COR-L47 (cell line): ENCODE measurements at places on chromosomes 7 and 10.

DNA sequence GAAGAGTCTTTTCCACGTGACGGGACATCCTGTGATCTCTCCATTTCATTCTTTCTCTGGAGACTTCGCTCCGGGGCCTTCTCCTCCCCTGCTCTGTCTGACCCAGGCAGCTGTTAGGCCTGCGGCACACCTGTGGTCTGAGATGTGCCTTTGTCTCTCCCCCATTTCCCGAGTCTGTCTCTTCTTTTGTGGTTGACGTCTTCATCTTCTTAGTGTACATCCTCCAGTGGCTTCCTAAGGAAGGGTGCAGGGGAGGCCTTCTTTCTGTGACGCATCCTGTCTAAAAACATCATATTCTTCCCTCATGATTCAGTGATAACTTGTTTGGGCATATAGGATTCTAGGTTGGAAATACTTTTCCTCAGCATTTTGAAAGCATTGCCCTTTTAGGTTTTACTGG lies 17.2 kb upstream of the ATP6V0E2 start:
- DNase-seq: no peak

DNA sequence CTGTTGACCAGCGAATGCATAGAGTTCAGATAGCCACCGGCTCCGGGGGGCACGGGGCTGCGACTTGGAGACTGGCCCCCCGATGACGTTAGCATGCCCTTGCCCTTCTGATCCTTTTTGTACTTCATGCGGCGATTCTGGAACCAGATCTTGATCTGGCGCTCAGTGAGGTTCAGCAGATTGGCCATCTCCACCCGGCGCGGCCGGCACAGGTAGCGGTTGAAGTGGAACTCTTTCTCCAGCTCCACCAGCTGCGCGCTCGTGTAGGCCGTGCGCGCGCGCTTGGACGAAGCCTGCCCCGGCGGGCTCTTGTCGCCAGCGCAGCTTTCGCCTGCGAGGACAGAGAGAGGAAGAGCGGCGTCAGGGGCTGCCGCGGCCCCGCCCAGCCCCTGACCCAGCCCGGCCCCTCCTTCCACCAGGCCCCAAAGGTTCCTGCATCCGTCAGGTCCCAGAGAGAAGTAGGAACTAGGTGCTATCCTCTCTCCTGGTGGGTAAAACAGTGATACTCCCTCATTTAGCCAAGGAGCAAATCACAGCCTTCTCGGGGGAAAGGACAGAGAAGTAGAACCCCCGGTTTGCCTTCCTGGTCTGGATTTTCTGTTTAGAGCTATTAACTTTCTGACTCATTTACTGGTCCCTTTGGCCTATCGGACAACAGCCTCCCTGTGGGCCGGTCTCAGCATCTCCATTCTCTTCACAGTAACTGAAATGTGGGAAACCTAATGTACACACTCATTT lies 6.1 kb upstream of the HOXA2 start:
- DNase-seq: no peak

DNA sequence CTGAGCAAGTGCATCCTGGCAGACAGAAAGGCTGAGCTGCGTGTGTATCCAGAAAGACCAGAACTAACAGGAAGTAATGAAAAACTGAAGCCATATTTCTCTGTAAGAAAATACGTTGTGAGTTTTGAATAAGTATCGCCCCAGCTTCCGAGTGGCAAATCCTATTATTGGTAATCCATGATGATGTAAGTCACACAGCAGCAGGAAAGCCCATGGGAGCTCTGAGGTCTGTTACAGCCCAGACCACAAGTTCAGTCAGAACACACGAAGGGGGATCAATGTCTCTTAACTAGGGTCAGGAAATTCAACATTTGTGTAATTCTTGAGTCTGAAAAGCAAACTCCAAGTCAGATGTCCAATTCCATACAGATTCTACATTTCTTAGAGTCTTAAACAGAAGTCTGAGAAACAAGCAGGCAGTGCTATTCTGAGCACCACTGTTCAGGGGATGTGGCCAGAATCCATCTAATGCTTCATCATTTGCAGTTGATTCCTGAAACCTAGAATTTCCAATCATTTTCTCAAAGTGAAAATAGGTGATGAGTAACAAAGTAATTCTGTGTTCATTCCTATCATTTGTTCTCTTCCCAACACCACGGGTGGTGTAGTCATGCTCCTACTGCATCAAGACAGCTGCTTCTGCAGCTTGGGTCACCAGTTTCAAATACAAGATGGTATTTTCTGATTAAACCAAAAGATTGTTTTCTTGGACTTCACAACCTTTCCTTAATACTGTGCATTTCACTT lies at the start of gene LRIT2:
Gene LRIT2 (minus strand): TSS at position 118 of the 747 bp plus-strand sequence. CDS start 24 bp downstream, at position 94.
- DNase-seq: no peak

DNA sequence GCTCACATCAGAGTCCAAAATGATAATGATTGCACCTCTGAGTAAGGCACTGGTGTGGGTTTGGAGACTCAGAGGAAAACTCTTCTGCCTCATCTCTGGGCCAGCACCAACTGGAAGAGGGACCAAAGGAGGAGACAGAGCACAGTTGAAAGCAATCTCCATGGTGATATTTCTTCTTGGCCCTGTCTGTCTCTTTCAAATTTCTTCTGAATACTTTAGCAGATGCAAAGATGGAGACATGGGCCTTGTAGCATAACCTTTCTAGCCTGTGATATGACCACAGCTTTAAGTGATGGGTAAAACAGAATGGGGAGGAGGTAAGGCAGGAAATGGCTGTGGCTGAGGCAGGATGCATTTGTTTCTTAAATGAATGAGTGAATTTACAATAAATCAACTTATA lies 12.2 kb upstream of the GIMAP7 start:
- DNase-seq: no peak

GRCh38 chr7:26397796-26398426 lies 106.2 kb downstream of the SNX10 start:
- no peak for DNase-seq

GRCh38 chr7:109284943-109285342 lies 715.3 kb downstream of the DNAJB9 start:
- no peak for DNase-seq

DNA sequence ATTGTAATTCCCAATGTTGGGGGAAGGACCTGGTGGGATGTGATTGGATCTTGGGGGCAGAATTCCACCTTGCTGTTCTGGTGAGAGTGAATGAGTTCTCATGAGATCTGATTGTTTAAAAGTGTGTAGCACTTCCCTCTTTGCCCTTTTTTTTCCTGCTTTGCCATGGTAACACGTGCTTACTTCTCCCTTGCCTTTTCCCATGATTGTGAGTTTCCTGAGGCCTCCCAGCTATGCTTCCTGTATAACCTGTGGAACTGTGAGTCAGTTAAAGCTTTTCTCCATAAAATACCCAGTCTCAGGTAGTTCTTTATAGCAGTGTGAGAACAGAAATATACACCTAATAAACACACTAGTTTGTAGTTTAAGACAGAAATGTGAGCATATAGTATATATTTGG lies 166.8 kb upstream of the MAGI2 start:
- no peak for DNase-seq

- DNase-seq: no peak
These were observed 1.3 kb upstream of the CDK14 start for GRCh38 chr7:90594751-90595317.

GRCh38 chr10:16458166-16458955 lies 21.6 kb downstream of the PTER start:
- DNase-seq: no peak

DNA sequence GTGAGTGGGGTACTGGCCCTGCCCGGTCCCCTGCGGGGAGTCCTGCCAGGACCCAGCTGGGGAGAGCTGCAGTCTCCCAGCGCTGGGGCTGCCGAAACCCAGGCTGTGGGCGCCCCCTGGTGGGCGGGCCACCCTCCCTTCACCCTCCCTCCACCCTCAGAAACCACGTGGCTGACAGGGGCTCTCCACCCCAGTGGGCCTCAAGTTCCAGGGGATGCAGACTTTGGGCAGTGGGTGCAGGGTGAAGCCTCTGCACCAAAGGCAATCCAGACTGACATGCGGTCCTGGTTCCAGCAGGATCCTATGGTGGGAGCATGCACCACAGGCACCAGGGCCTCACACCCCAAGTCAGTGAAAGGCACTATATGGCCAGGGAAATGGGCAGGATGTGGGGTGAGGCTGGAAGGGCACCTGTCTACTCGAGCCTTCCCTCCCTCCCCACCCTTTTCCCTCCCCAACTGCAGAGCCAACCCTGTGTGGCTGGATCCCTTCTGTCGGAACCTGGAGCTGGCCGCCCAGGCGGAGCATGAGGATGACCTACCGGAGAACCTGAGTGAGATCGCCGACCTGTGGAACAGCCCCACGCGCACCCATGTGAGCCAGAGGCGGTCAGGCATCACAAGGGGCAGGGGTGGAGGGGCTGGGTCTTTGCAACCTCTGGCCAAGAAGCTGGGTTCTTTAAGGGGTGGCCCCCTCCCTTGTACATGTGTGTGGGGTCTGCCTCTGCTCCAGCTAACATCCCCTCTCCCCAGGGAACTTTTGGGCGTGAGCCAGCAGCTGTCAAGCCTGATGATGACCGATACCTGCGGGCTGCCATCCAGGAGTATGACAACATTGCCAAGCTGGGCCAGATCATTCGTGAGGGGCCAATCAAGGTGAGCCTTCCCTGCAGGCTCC lies 38.8 kb downstream of the PSAP start:
- peak; percentile 52 for DNase-seq

GRCh38 chr10:132514821-132515520 lies 22.6 kb upstream of the INPP5A start:
- no peak for DNase-seq

DNA sequence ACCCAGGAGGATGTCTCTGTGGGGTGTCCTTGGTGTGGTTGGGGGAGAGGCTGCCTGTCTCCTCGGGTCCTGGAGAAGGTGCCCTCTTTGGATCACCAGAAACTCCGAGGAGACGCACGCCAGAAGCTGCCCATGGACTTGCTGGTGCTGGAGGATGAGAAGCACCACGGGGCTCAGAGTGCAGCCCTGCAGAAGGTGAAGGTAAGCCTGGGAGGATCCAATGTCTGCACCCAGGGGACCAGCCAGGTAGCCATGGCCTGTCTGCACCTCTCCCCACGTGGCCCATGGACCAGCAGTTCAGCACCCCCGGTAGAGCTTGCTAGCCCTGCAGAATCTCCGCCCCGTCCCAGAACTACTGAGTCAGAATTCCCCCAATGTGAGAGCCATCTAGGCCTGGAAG lies 5.1 kb downstream of the ANKRD2 start:
- DNase-seq: no peak

- no peak for DNase-seq
These were observed 52.9 kb upstream of the PIK3CG start for GRCh38 chr7:106812027-106812643.

- no peak for DNase-seq
These were observed 6.2 kb upstream of the CHST15 start for GRCh38 chr10:124099604-124100003.

DNA sequence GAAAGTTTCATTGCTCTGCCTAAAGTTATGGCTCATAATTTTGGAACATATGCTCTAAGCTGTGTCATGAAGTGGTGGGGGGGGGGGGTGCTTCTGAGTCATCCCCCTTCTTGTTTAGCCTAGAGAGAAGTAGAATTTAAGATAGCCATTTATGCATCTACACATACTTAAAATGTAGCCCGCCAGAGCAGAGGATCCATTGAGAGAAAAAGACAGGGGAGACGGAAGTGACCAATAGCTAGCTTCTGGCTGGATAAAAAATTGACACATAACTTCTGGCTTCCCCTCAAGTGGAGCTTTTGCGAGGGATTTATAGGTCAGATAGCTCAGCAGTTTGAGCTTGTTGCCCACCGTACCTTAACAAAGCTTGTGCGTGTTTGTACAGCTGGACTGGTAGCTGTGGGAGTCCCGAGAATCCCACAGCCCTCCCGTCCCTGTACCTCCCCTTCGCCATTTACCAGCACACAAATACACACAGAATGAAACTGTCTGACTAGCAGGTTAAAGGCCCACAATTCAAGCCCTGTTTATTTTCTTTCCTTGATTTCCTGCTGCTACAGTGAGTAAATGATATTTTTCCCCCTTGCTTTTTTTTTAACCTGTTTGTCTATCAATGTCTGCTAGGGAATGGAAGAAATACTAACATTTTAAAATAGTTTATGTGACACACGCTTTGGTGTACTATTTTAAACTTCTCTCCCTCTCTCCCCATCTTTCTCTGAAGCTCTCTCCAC lies 232.6 kb upstream of the FERD3L start:
- peak; percentile 48 for DNase-seq

GRCh38 chr7:127859330-127859729 lies 171.9 kb downstream of the LRRC4 start:
- no peak for DNase-seq

DNA sequence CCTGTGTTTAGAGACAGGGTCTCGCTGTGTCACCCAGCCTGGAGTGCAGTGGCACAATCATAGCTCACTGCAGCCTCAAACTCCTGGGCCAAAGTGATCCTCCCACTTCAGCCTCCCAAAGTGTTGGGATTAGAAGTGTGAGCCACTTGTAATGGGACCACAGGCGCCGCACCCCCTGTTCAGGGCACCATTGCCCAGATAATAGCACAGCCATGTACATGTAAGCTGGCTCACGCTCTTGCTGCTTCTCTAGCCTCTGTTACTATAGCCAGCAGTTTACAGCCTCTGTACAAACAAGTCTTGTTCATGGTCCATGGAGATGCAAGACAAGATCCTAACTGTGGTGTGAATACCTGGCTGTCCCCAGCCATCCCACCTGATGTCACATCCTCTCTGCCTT lies 4.2 kb upstream of the MLXIPL start:
- no peak for DNase-seq

- DNase-seq: no peak
These were observed 8.8 kb upstream of the STN1 start for GRCh38 chr10:103926722-103927319.

- DNase-seq: no peak
These were observed 93.1 kb downstream of the STRA8 start for GRCh38 chr7:135326636-135327280.

- no peak for DNase-seq
These were observed 72.7 kb downstream of the CFAP46 start for GRCh38 chr10:132869621-132870020.

GRCh38 chr10:58335306-58336005 lies 650 bp downstream of the UBE2D1 start:
- DNase-seq: no peak

DNA sequence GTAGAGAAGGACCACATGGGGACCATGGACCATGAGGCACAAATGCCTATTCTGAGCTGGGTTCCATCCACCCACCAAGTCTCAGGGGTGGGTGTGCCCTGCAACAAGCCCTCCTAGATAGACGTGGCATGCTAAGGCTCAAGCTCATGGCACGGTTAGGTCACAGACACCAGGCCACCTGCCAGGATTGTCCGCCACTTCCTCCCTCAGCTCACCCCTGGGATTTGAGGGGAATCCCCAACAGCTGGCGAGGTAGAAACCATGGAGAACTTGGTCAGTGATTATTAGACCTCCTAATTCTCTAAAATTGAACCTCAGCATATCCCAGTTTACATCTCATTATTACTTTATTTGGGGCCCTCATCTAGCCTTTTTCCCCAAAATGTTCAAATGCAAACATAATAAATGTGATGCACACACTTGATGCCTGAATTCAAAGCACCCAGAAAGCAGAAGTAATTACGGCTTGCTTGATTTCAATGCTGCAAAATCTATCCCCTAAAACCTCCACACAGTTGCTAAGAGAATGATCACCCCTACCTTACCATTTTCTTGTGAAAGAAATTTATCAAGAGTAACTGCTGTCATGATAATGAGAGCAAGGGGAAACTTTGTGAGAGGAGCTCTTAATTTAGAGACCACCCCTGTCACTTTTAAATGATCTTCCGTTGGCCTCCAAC lies 366.6 kb upstream of the PFKP start:
- DNase-seq: no peak

- no peak for DNase-seq
These were observed 207.6 kb upstream of the TMEM72 start for GRCh38 chr10:44703241-44704155.

- DNase-seq: peak; percentile 65
These were observed 59.3 kb downstream of the NUDCD3 start for GRCh38 chr7:44431091-44431608.
